ENCODE measurements at places on chromosomes 1 and 21.

- DNase-seq, result no peak
Measured at GRCh38 chr1:24963943-24964693, 34.0 kb upstream of the RUNX3 start.

DNA sequence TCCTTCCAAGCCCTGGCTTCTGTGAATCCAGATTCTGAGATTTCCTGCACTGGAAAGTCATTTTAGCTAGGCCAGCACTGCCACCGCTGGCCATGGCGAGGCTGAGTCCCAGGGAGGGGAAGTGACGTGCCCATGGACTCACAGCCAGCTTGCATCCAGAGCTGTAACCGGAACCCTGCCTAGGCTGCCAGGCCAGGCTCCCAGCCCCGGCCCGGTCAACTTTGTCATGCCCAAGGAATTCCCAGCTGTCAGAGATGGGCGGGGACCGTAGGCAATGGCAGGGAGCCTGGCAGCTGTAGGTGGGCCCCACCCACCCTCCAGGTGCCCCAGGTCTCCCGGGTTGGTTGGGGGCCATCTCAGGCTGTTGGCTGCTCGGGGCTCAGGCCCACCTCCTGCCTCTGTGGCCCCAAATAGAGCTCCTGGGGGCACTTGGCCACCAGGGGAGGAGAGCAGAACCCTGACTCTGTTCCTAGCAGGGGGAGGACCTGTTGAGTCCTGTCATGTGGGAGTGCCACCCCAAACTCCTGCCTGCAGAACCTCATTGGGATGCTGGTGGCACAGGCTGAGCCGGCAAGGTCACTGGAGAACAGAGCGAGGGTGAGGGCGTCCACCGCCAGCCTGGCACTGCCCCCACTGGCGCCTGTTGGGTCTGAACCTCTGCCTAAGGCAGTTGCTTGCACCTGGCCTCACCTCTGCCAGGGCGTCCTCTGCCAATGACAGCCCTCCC is 57.8 kb downstream of the FOXO6 start:
- DNase-seq, result no peak

GRCh38 chr1:7688659-7689058 is 82.4 kb upstream of the VAMP3 start:
- DNase-seq, result no peak

GRCh38 chr1:201683397-201683796 is 144.5 kb downstream of the NAV1 start:
- DNase-seq, result no peak

- no peak for DNase-seq
Measured at GRCh38 chr1:93667642-93668041, 14.0 kb downstream of the BCAR3 start.

DNA sequence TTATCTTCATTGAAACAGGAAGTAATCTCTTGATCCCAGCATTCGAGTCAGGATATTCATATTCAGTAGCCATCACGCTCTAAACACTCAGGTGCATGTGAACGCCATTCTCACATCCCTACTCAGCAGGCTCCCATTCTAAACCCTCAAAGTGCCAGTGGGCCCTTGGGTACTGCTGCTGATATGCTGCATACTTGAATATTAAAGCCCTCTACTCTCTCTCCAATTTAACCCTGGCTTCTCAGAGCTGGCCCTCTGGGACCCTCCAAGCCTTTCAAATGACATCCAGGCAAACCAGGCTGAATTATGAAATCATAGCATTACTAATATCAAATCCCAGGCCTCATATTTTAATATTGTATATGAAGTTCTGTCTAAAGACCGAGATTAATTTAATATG is 468.2 kb downstream of the NUF2 start:
- no peak for DNase-seq

DNA sequence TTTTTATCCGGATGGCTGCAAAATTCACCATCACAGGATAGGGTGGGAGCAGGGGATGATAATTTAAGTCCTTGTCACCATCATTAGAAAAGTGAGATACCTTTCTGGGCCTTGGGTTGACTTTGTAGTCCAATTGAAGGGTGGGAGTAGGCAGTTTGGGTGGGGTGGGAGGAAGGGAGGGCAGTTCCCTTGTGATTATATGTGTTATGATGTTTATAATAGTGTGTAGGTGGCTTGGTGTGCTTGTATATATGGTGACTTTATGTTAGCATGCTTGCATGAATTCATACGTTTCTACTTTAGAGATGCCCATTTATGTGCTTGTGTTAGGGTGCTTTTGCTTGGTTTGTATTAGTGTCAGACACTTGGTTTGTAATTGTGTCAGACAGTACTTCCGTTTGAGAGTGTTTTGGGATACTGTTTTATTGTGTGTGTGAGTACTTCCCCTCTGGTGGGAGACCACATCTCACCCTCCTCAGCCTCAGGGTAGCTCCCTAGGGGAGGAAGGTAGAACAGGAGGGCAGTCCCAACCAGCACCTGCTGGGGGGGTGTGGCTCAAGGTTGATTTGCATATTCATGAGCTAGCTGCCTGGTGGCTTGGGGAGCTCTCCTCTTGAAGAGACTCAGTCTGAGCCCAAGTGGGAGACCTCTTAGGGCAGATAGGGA is 6.3 kb upstream of the POU3F1 start:
- DNase-seq, result no peak

- DNase-seq, result no peak
Measured at GRCh38 chr1:243991650-243992049, 59.4 kb upstream of the ZBTB18 start.

GRCh38 chr1:201964261-201964660 is 9.0 kb downstream of the TIMM17A start:
- DNase-seq, result no peak
